Kidney epithelial cell (primary cell): ENCODE measurements at places on chromosomes 7 and 10. TPM values are rescaled to one million over a fixed set of nuclear protein-coding genes. Genes with fewer than 3 reads are reported as not detected.

CADPS2 gene
- 6.8 and 8.8 TPM in 2 replicates for total RNA-seq

HOXA3 gene
- total RNA-seq: 17.3 and 26.4 TPM in 2 replicates

ZNF365 gene
- total RNA-seq: 4.7 and 6.9 TPM in 2 replicates

GRM8 gene
- 0.17 and 0.21 TPM in 2 replicates for total RNA-seq

PDAP1 gene
- total RNA-seq: 123 and 133 TPM in 2 replicates

CUZD1 gene
- 1.2 and 1.4 TPM in 2 replicates for total RNA-seq

- no peak for DNase-seq
Observed at GRCh38 chr10:52346394-52347326, 32.6 kb downstream of the DKK1 start.

GRCh38 chr10:66259836-66260235 is 666.0 kb upstream of the LRRTM3 start:
- DNase-seq: no peak

GRCh38 chr7:19437446-19437845 is 271.4 kb downstream of the POLR1F start:
- DNase-seq: no peak

DNA sequence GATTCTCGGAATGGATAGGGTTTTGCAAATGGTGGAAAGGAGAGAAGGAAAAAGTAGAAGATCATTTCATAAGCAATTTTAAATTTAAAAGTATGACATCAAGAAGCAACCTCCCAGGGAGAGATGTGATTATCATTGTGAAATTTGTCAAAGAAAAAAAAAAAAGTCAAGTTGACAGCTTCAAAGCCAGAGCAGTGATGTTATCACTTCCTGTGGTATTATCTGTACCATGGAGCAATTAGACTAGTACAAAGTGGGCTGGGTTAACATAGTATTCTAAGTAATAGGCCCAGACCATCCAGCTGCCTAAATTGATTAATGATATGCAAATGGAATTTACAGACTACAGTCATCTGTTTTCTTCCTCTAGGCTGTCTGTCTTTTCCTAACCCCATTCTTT is 84.0 kb upstream of the NPY start:
- DNase-seq: no peak

DNA sequence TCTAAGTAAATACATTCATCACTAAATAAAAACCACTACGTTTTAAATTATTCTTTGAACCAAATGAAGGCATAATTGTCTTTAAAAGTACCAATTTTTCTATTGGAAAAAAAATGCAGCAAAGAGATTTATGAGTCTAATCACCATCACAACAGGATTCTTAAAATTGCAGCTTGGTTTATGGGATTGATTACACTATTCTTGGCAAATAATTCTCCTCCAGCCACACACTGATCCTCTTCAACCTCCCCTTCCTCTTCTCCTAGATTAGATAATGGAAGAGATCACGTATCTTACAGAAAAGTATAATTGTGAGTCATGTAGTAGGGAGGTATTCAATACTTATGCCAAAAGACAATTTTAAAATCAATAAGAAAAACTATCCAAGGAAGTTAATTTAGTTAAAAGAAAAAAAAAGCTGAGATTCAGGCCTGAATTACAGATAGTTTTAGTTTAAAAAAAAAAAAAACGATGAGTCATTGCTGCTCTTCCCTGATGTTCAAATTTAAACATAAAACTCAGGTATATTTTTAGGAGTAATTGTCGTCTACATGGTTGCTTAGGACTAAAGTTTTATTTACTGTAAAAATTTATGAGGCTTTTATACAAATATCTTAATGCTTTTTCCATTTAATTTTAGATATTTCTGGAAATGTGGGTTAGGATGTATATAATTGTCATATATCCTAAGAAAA is 133.7 kb upstream of the CDK1 start:
- no peak for DNase-seq

DNA sequence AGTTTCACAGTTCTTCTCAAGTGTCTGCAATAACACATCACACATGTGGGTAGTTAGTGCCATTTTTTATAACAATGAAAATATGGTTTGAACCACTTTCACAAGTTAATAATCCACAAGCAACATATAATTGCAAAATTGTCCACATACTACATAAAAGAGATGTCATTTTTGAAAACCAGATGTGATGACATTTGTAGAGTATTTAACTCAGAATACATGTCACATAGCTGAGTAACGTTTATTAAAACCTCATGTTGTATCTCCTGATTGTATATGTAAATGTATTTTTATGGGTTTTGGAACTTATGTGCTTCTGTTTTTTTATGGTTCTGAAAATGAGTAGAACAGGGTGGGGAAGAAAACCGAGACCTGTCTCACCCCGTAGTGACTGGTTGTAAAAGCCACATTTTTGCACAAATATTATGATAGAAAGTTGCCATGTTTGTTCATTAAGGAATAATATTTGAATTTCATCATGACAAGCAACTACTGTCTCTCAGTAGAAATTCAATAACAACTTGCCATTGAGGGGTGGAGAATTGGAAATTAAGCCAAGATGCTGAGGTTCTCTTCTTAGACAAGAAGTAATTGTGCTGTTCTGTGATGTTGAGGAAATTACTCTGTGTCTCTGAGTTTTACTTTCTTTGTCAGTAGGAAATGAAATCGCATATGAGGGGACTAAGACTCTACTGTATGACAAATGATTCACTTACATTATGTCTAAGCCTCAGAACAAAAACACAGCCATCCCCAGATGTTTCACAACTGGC is 29.2 kb upstream of the EGFR start:
- no peak for DNase-seq

DNA sequence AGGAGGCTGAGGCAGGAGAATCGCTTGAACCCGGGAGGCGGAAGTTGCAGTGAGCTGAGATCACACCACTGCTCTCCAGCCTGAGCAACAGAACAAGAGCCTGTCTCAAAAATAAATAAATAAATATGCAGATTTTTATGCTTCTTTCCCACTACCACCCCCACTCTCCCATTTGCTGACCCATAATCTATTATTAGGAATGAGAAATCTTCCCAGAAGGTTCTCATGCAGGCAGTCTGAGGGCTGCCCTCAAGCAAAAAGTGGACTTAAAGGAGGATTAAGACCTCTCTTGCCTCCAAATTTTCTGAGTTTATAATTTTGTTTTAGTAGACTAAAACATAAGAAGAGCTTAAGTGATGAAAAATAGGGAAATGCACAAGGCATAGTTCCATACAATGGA is 85.2 kb upstream of the TOMM7 start:
- no peak for DNase-seq

- no peak for DNase-seq
Observed at GRCh38 chr10:728603-729002, 39.1 kb upstream of the DIP2C start.

- no peak for DNase-seq
Observed at GRCh38 chr7:31910191-31910590, 160.0 kb downstream of the PDE1C start.
